ENCODE measurements at places on chromosomes 1 and 21. TPM values are rescaled to one million over a fixed set of nuclear protein-coding genes. Genes with fewer than 3 reads are reported as not detected.

The CLCA4 gene
- total RNA-seq = not detected

The PLA2G2F gene
- total RNA-seq = not detected

The CACHD1 gene
- total RNA-seq = 26.3 TPM

The ARV1 gene
- total RNA-seq = 19.9 TPM

The LRRC71 gene
- total RNA-seq = 5.0 TPM

The LYPLAL1 gene
- 29.9 TPM for total RNA-seq

The LCE2B gene
- total RNA-seq = not detected

The TNFRSF4 gene
- 1.7 TPM for total RNA-seq

The AMY1C gene
- not detected for total RNA-seq

The TSTD1 gene
- total RNA-seq = 170 TPM

- DNase-seq = no peak
Observed at GRCh38 chr1:23408797-23409290, 15.7 kb downstream of the TCEA3 start.

DNA sequence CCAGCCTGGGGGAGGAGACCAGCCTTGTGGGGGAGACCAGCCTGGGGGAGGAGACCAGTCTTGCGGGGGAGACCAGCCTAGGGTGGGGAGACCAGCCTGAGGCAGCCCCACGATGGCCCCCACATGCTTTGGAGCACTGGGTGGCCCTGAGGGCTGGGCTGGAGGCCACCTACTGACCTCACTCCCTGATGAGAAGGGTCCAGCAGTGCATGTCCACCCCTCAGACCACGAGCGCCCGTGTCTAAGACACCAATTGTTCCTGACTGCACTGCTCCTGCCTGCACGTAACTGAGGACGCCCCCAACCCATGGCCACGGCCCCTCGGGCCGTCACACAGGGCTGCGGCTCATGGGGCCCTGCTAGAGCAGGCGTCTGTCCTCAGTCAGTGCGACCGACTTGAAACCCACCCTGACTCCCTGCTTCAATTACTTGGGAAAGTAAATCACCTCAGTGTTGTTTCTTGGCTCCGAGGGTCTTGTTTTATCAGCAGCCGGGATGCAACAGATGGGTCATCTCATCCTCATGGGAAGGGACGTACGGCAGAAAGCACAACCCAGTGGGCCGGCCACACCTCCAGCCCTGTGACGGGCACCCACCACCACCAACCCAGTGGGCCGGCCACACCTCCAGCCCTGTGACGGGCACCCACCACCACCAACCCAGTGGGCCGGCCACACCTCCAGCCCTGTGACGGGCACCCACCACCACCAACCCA is at the start of gene SPATC1L:
SPATC1L (minus strand) TSS at position 550 of the 715 bp plus-strand sequence. CDS start 1,643 bp downstream, outside the sequence.
- DNase-seq = peak; percentile 69

GRCh38 chr1:226532553-226532952 is 16.0 kb upstream of the STUM start:
- DNase-seq = no peak

GRCh38 chr1:84434081-84434769 is 35.9 kb downstream of the DNASE2B start:
- DNase-seq = no peak

- peak; percentile 86 for DNase-seq
Observed at GRCh38 chr1:150974580-150975478, at the start of gene CERS2. Gene CERS2 (minus strand): TSS chr1:150974835. CDS start chr1:150969090, 5,745 bp downstream.

- no peak for DNase-seq
Observed at GRCh38 chr1:219401724-219402625, 210.9 kb downstream of the ZC3H11B start.

DNA sequence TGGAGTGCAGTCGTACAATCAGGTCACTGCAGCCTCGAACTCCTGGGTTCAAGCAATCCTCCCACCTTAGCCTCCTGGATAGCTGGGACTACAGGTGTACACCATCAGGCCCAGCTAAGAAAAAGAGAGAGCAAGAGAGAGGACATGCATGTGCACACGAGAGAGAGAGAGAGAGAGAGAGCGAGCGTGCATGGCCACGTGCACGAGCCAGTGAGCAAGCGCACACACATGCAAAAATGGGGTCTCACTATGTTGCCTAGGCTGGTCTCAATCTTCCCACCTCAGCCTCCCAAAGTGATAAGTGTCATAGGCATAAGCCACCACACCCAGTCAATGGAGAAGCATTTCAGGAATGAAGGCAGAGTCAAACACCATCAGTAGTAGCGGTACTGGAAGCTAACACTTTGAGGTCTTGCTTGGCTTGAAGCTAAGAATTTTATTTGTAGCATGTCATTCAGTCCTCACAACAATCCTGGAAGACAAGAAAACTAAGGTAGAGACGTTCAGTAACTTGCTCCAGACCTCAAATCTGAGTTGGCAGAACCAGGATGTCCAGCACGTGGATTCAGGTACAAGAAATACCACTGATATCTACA is 14.5 kb downstream of the GNB1 start:
- DNase-seq = no peak

DNA sequence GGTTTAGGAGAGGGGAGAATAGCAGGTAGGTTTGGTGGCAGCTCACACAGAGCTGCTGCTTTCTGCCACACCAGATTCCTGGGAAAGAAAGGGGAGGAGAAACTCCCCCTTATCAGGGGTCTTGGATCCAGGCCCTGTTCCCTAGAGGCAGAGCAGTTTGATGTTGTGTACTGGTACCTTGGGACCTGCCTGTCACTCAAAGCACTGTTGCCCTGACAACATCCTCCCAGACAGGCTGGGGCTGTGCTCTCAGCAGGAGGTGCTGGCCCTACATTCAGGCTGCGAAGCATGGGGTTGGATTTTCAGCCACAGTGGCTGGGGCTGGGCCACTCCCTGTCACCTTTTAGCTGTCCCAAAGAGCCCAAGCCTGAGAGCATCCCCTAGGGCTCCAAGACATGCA is 188.0 kb downstream of the GRIK3 start:
- no peak for DNase-seq

GRCh38 chr1:96865731-96866685 is 144.4 kb downstream of the PTBP2 start:
- no peak for DNase-seq

- DNase-seq = no peak
Observed at GRCh38 chr21:36549470-36549869, 69.5 kb upstream of the CLDN14 start.

- DNase-seq = no peak
Observed at GRCh38 chr1:206013026-206013795, 10.0 kb upstream of the RAB7B start.

DNA sequence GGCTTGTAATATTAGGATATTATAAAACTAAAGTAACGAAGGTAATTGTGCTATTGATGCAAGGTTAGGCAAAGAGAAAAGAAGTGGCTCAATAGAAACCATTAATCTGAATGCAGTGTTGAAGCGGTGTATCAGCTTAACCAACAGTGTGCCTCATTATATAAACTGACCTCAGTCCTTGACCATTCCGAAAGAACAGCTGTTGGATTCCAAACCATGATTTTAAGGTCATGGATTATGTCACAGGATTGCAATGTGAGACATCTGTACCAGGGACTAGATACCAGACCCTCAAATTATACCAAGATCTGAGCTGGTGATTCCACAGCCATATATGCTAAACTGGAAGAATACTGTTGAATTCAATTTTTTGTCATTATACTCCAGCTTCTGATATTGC is 134.2 kb upstream of the HP1BP3 start:
- DNase-seq = no peak
